ENCODE measurements at places on chromosomes 6 and 20.

GRCh38 chr6:35087361-35088280 lies 53.5 kb downstream of the TCP11 start:
- no peak for DNase-seq

DNA sequence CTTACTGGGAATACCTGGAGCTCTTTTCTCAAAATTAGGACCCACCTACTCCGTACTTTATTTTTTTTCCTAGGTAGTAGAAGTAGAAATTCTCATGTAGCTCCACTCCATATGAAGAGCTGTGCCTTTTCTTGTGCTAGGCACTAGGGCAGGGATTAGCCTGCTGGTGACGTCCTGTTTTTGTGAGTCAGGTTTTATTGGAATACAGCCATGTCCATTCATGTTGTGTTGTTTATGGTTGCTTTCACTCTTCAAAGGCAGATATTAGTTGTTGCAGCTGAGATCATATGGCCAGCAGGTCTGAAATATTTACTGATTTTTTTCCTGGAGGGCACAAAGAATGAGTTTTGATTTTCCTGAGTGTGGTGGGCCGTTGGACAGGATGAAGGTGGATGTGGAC lies 20.5 kb downstream of the XRN2 start:
- DNase-seq = peak; percentile 52

DNA sequence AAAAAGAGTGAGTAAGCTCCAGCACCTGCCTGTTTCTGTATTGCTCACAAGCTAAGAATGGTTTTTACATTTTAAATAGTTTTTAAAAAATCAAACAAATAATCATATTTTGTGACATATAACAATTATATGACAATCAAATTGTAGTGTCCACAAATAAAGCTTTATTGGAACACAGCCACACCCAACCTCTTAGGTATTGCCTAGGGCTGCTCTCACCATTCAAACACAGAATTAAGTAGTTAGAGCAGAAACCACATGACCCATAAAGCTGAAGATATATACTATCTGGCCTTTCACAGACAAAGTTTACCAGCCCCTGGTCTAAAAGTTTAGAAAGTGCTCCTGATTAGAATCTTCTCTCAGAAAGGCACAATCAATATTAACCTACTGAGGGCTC lies 11.2 kb downstream of the TNFRSF21 start:
- DNase-seq = no peak

DNA sequence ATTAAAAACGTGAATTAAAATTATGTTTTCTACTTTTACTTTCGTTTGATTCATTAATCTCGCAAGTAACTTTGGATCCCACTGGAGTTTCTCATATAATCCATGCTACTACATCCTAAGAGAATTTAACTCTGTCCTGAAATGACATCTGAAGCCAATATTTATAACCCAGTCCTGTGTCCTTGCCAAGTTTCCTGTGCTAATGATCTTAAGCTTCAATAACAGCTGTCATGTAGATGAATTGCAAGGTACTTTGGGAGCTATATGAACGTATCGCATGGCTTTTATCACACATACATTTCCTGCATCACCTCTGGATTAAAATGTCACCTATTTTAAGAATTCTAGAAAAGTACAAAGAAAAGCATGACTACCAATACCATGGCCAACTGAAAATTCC lies 833.8 kb upstream of the CITED2 start:
- no peak for DNase-seq

GRCh38 chr6:13183415-13184088 lies 144.8 kb downstream of the TBC1D7 start:
- no peak for DNase-seq

- no peak for DNase-seq
Measured at GRCh38 chr6:156889469-156889868, 112.3 kb downstream of the ARID1B start.

- no peak for DNase-seq
Measured at GRCh38 chr6:20870021-20870420, 335.8 kb downstream of the CDKAL1 start.

- DNase-seq = no peak
Measured at GRCh38 chr20:59575653-59576052, 28.7 kb upstream of the PHACTR3 start.

GRCh38 chr6:56608332-56608731 lies 34.4 kb downstream of the DST start:
- DNase-seq = no peak

GRCh38 chr6:143346004-143346403 lies 104.5 kb downstream of the ADAT2 start:
- DNase-seq = no peak

GRCh38 chr6:4049246-4049645 lies 29.7 kb downstream of the FAM217A start:
- peak; percentile 28 for DNase-seq

DNA sequence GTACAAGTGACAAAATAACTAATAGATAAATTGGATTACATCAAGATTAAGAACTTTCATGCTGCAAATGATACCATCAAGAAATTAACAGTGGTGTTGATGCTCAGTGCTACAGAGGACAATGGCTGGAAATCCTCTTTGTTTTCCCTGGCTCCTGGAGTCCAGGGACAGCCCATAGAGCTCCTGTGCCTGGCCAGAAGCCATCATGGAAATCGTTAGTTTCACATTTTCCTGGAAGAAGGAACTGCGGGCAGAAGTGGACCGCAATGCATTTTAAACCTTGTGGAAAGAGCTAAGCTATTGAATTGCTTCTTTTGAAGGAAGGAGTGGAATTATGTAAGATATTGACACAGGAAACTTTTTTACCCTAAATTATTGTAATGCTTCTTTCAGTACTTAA lies 276.0 kb downstream of the GJA1 start:
- no peak for DNase-seq

GRCh38 chr6:30769853-30770524 lies 25.6 kb upstream of the IER3 start:
- DNase-seq = no peak

- DNase-seq = no peak
Measured at GRCh38 chr20:3710011-3710466, 2.4 kb downstream of the SIGLEC1 start.

- no peak for DNase-seq
Measured at GRCh38 chr6:154872542-154873114, 122.5 kb upstream of the TIAM2 start.

DNA sequence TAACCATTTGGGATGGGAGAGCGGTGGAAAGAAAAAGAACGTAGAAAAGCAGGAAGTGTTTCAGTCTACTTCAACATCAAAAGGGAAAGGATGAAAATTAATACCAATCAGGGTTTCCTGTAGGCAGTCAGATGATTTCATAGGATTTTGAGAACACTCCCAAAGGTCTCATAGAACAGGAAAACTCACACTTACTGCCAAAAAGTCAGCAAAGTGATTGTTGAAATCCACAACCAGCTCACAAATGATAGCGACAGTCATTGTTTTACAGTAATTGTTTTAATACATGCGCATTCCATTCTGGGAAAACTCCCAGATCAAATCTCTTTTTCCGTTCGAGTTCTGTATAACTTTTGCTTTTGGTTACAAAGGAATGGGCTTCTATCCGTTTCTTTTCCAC lies 5.3 kb upstream of the CNKSR3 start:
- DNase-seq = no peak

DNA sequence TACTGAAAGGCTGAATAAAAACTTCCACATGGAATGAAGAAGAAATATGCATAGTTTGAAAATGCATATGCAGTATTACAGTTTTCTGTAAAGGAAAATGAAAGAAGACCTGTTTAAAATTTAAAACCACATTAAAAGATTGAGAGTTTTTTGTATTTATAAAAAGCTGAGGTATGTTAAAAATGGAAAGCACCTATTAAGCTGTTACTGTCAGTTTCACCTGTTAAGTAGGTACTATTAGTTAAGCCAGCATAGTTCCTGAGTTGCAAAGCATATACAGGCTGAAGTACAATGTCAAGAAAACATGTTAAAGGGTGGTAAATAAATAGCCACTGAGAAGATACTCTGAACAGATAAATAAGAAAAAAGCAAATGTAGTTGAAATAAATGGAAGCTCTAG lies 69.9 kb downstream of the ATXN1 start:
- no peak for DNase-seq

- no peak for DNase-seq
Measured at GRCh38 chr6:168626046-168626602, 185.1 kb downstream of the SMOC2 start.

- DNase-seq = no peak
Measured at GRCh38 chr20:54086507-54087039, 16.2 kb upstream of the BCAS1 start.

DNA sequence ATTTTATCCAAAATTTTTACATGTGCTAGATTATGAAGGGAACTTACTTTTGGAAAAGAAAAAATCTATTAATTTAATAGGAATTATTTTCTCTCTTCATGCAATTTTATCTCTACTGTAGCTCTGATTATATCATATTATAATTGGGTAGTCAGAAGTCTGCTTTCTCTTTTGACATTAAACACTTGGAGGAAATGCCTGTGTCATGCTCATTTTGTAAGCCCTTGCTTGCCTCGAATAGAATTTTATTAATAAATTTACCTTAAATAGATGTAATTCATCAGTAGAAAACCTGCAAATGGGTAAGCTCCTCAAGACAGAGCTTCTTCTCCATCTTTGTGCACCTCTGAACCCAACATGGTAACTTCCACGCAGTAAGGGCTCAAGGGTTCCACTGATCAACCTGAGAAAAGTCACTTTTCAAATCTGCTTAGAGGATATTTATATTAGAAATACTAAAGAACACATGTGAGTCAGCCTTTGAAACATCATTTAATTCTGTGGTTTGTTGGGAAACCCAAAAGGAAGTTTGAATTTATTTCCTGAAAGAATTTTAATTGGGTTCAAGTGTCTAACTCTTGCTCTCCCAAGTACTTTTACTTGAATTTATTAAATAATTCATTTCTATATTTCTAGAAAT lies 266.0 kb downstream of the ALDH8A1 start:
- DNase-seq = no peak

DNA sequence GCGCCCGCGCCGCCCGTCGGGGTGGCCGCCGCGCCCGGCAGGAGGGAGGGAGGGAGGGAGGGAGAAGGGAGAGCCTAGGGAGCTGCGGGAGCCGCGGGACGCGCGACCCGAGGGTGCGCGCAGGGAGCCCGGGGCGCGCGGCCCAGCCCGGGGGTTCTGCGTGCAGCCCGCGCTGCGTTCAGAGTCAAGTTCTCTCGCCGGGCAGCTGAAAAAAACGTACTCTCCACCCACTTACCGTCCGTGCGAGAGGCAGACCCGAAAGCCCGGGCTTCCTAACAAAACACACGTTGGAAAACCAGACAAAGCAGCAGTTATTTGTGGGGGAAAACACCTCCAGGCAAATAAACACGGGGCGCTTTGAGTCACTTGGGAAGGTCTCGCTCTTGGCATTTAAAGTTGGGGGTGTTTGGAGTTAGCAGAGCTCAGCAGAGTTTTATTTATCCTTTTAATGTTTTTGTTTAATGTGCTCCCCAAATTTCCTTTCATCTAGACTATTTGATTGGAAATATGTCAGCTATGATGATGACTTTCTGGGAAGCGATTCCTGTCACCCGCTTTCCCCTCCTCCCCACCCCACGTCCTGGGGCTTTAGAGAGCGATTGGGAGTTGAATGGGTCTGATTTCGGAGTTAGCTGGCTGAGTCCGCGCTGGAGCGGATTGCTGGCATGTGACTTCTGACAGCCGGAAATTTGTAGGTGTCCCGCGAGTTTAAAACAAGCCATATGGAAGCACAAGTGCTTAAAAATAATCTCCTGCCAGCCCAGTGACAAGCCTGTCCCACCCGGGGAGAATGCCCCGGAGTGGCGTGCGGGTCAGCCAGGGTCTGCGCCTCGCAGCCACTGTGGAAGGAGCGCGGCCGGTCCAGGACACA lies 1.1 kb downstream of the ESR1 start:
- peak; percentile 9 for DNase-seq

Data from foreskin melanocyte (primary cell).